ENCODE measurements at places on chromosomes 4 and X.
A peak's percentile ranks its signal among the peaks of the same experiment; 100 is the strongest.

DNA sequence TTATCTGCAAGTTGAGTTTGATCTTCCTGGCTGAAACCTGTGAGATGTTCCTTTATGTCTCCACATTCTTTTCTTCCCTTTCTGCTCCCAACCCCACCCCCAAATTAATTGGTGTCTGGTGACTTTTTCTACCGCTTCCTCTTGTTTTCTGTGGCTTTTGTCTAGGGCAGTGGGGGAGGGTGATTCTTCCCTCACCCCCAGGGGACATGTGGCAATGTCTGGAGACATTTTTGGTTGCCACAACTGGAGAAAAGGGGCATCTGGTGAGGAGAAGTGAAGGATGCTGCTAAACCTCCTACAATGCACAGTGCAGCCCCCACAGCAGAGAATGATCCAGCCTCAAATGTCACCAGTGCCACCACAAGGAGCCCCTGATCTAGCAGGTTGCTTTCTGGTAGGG is 152.9 kb downstream of the NHS start:
- no peak for DNase-seq

DNA sequence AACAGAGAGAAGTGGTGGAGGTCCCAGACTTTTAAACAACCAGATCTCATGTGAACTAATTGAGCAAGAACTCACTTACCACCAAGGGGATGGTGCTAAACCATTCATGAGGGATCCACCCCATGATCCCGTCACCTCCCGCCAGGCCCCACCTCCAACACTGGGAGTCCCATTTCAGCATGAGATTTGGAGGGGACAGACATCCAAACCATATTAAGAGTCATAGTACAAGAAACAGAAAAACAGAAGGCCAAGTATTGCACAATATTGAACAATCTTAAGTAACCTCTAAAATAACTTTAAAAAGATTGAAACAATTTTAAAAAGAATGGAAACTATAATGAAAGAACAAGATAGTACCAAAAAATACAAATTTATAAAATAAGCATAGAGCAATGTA is 110.0 kb downstream of the CBR4 start:
- no peak for DNase-seq

DNA sequence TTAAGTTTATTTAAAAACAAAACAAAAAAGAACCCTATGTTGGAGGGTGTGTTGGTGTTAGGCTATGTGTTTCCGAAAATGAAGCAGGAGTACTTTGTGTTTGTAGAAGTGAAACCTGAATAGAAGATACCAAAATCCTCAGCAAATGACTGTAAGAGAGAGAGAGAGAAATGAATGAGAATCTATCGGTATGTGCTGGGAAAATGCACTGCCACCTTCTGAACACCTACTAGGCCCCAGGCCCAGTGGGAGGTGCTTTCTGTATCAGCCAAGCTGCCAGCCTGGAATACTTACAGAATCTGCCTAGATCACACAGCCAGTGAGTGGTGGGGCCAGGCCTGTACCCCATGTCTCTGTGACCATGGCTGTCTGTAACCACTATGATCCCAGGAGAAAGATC is 14.9 kb upstream of the PIM2 start:
- no peak for DNase-seq

- no peak for DNase-seq
Measured at GRCh38 chr4:98544818-98545414, 113.5 kb downstream of the TSPAN5 start.

GRCh38 chrX:131845771-131846170 is 177.3 kb upstream of the STK26 start:
- DNase-seq: no peak

GRCh38 chr4:114694770-114695169 is 96.2 kb downstream of the UGT8 start:
- DNase-seq: peak; percentile 11

DNA sequence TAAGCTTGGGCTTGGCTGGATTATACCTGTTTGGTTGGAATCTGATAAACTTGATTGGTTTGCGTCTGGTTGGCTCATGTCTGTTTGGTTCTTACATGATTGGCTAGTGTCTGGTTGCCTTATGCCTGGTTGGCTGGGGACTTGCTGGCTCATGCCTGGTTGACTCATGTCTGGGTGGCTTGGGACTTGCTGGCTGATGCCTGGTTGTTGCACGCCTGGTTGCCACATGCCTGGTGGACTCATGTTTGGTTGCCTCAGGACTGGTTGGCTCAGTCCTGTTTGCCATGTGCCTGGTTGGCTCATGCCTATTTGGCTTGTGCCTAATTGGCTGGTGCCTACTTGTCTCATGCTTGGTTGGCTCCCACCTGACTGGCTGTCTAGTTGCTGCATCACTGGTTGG is 104.5 kb downstream of the APOOL start:
- no peak for DNase-seq
